ENCODE measurements at places on chromosomes 5 and 9. TPM values are rescaled to one million over a fixed set of nuclear protein-coding genes. Genes with fewer than 3 reads are reported as not detected.

Gene GMCL2
- not detected for total RNA-seq

DNA sequence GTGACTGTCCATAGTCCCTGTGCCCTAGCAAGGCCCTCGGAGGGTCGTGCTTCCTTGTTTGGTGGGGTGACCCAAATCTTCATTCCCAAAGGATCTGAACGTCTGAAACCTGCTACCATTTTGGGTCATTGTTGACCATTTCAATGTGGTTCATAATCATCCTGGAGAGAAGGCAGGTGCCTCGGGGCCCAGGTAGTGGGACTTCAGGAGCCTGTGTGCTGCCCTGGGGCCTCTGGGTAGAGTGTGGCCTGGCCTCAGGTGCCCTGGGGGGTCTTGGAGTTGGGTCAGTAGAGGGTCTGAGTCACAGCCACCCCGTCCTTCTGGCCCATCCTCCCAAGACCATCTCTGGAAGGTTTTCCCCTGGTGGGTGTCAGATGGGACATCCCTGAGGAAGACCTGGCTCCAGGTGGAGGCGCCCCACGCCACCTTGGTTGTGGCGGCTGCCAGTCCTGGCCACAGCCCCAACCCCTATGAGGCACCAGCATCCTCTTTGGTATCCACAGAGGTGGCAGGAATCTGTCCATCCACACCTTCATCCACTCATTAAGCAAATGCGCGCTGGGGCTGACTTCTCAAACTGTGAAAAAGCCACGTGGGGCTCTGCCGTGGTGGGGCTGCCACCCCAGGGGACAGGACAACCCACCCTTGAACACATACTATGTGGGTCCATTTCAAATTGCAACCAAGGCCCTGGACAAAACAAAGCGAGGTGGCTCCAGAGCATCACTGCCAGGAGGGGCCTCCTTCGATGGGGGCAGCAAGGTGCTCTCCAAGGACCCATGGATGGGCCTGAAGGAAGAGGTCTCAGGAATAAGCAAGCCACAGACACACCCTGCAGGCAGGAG, 41.6 kb upstream of the FCN1 start:
- H3K4me3 ChIP-seq, result no peak overlapping the region
- no peaks in the 10 kb centered on the region for H3K4me1 ChIP-seq
- no peaks in the 10 kb centered on the region for H3K27me3 ChIP-seq
- no peak overlapping the region for H3K27ac ChIP-seq
- DNase-seq, result no peak

GRCh38 chr9:69292078-69292477, 32.9 kb upstream of the ENTREP1 start:
- H3K27ac ChIP-seq, result no peak overlapping the region
- H3K4me3 ChIP-seq, result no peak overlapping the region
- no peaks in the 10 kb centered on the region for H3K27me3 ChIP-seq
- H3K36me3 ChIP-seq, result no peaks in the 10 kb centered on the region

DNA sequence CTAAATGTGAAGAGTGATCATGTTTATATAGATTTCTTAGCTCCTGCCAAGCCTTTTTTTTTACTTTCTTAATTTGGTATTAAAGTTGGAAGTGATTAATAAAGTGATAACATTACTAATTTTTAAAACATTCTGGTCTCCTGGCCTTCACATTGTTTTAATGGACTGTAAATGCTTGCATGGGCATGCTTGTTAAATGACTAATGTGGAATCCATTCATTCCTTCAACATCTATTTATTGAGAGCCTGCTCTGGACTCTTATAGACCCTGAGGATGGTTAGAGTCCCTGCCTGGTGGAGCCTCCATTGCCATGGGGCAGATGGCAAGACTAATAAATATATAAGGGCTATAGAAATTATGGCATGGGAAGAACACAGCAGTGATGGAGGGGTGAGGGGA, 103.5 kb downstream of the NTRK2 start:
- no peaks in the 10 kb centered on the region for H3K36me3 ChIP-seq
- H3K4me1 ChIP-seq, result no peaks in the 10 kb centered on the region
- no peak overlapping the region for H3K27ac ChIP-seq

Gene SHISAL2B
- not detected for total RNA-seq

- no peak overlapping the region for H3K27ac ChIP-seq
- H3K4me1 ChIP-seq, result peaks cover 6% of the 10 kb centered on the region
- no peak overlapping the region for H3K4me3 ChIP-seq
- no peaks in the 10 kb centered on the region for H3K27me3 ChIP-seq
Observed at GRCh38 chr9:127635201-127635735, 23.2 kb downstream of the STXBP1 start.

- DNase-seq, result no peak
- H3K27ac ChIP-seq, result no peak overlapping the region
- H3K4me1 ChIP-seq, result no peaks in the 10 kb centered on the region
Observed at GRCh38 chr5:107329850-107330249, 340.9 kb downstream of the EFNA5 start.

Gene ALAD
- 33.9 TPM for total RNA-seq

DNA sequence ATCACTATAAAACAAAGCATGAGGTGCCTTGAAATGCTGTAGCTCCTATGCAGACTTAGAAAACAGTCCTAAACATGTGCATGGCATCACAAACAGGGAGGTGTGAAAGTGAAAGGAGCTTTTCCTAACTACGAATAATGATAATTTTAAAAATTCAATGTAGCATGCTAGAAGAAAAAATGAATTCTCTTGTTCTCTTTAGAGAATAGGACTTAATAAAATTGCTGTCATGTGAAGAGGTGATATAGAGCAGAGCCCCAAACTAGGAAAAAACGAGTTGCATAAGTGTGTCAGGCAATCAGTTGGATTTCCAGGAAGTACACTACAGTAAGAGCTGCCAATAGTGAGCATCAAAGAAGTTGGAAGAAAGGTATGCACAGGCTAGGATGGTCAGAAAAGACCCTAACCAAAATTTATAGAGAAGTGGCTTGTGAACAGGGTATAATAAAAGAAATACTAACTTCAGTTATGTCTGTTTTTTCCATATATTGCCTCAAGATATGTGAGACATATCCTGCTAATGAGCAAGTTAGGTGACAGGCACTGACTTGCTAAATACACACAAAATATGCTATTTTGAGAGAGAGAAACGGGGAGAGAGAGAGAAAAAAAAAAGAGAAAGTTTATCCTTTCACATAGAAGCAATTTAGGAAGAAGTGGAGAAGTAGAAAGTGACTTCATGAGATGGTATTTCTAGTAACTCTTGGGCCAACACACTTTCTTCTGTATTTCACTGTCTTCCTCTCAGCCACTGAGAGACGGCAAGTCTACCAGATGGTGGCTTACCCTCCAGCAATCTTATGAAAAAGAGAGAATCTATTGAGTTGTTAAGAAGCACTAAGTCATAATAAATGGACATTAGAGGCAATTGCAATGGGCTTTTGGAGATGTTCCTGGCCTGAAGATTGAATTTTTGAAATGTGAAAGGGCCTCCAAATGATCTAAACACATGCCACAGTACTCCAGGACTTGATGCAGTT, 18.0 kb downstream of the ITGA2 start:
- no peaks in the 10 kb centered on the region for H3K27me3 ChIP-seq
- H3K4me3 ChIP-seq, result peak overlapping the region; percentile 28
- H3K27ac ChIP-seq, result no peak overlapping the region

DNA sequence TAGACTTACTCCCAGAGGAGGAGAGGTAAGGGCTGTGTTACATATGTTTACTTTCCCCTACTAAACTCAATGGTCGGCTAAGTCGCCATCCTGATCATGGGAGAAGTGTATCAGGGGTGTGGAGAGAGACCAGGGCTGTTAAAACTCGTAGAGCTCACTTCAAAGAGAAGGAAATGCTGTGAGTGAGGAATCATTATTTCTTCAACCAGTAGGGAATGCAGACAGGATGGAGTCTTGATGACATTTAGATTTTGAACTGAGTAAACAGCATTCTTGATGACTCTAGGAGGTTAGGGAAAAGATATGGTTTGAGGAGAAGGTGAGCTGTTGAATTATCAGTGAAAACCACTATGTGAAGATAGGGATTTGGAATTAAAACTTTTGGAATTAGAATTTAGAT, 17.3 kb downstream of the RECK start:
- DNase-seq, result no peak
- H3K4me3 ChIP-seq, result no peak overlapping the region
- H3K4me1 ChIP-seq, result no peaks in the 10 kb centered on the region

Gene ST8SIA4
- 37.0 TPM for total RNA-seq

DNA sequence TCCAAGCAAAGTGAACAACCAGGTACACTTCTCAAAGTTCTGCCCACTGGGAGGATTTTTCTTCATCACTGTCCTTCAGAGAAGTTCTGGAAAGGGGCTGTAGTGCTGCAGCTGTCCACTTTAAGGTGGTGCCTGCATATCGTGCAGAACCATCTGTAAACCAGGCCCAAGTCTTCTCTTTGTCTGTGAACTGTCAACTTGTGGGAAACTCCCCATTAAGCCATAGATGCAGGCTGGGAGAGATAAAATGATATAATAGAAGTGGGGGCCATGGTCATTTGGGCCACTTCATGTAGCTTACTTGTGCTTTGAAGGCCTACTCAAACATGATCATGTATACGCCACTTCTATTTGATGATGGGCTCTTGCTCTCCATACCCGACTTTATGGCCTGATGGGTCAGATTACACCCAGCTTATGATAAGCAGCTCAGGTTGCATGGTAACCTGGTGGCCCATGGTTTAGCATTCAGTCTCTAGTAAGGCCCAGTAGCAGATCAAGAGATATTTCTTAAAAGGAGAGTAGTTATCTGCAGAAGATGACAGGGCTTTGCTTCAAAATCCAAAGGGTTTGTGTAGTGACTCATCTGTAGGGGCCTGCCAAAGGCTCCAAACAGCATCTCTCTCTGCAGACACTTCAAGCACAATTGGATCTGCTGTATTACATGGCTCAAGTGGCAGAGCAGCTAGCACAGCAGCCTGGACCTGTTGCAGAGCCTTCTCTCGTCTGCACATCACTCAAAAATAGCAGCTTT, 15.7 kb upstream of the BTF3 start:
- peaks cover 29% of the 10 kb centered on the region for H3K27me3 ChIP-seq
- no peak overlapping the region for H3K27ac ChIP-seq
- no peaks in the 10 kb centered on the region for H3K36me3 ChIP-seq
- no peak overlapping the region for H3K4me3 ChIP-seq
- DNase-seq, result no peak

Gene DBH
- total RNA-seq, result not detected

Gene PKD2L2
- not detected for total RNA-seq

DNA sequence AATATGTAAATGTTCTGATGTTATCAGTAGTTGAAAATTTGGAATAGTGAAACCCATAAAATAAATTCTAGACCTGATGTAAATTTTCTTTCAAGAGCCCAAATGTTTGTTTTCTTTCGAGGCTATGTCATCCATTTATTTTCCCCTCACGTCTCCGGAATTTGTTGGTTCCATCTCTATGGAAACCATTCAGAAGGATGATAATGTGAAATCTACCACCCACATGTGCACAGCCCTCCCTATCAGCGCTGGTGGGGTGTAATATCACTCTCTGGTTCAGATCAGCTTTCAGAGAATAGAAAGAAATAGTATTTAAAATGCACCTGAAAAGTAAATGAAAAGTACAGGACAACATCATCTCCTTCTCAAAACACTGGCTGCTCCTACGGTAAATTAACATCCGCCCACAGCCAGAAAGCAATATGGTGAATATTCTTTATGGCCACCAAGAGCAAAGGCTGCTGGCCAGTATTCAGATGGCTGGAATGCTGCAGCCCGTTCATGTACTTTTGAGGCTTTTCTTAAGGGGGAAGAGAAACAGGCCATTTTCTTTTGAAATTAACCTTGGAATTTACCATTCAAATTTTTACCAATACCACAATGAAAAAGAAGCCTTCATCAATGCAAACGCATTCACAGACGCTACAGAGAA, 28.5 kb downstream of the GLDC start:
- no peak for DNase-seq
- H3K27ac ChIP-seq, result no peak overlapping the region
- peaks cover 3% of the 10 kb centered on the region for H3K27me3 ChIP-seq
- no peaks in the 10 kb centered on the region for H3K36me3 ChIP-seq
- no peak overlapping the region for H3K4me3 ChIP-seq

GRCh38 chr9:137673886-137674285, 55.1 kb downstream of the EHMT1 start:
- peaks cover 23% of the 10 kb centered on the region for H3K4me1 ChIP-seq

Gene JMY
- total RNA-seq, result 9.5 TPM

GRCh38 chr5:174327317-174327864, 281.9 kb downstream of the NSG2 start:
- H3K27me3 ChIP-seq, result no peaks in the 10 kb centered on the region
- H3K27ac ChIP-seq, result no peak overlapping the region
- DNase-seq, result peak; percentile 64
- no peaks in the 10 kb centered on the region for H3K36me3 ChIP-seq

Gene SLCO6A1
- total RNA-seq, result not detected

DNA sequence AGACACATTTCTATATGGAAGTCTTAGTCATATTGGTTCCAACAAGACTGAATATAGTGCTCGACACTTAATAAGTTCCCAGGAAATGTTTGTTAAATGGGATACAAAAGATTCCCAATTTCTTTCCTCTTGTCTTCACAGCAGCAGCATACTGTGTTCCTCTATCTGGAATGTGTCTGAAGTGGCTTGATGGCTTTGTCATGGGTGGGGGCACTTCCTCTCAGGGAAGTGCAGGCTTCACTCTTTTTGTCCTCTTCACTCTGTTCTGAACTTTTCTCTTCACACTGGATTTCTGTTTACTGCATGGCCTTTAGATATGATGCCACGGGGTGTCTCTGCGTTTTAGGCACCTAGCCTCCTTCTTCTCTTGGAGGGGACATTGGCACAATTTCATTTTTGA, 127.7 kb upstream of the C9orf72 start:
- no peak overlapping the region for H3K27ac ChIP-seq
- H3K4me3 ChIP-seq, result no peak overlapping the region
- no peaks in the 10 kb centered on the region for H3K36me3 ChIP-seq
- H3K27me3 ChIP-seq, result peaks cover 2% of the 10 kb centered on the region
- no peaks in the 10 kb centered on the region for H3K4me1 ChIP-seq
- no peak for DNase-seq

Gene GRAMD2B
- total RNA-seq, result 5.2 TPM

Gene STKLD1
- total RNA-seq, result 0.91 TPM

Gene MAP1B
- not detected for total RNA-seq

DNA sequence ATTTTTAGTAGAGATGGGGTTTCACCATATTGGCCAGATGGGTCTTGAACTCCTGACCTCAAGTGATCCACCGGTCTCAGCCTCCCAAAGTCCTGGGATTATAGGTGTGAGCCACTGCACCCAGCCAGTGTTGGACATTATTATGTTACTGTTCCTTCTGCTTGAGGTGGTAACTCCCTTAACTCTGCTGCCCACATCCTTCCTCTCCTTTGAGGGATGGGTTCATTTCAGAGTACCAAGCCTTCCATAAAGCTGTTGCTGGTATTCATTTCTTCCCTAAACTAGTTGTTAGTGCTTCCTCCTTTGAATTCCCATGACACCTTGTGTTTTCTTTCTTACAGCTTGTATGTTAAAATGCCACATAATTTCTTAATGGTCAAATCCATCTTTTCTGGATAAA, 54.0 kb downstream of the CTNNA1 start:
- no peaks in the 10 kb centered on the region for H3K36me3 ChIP-seq
- DNase-seq, result no peak
- no peak overlapping the region for H3K27ac ChIP-seq
- H3K4me3 ChIP-seq, result no peak overlapping the region
- peaks cover 16% of the 10 kb centered on the region for H3K27me3 ChIP-seq

GRCh38 chr5:179786861-179787260, 6.9 kb upstream of the LTC4S start:
- no peak for DNase-seq
- no peaks in the 10 kb centered on the region for H3K27me3 ChIP-seq
- H3K27ac ChIP-seq, result no peak overlapping the region
- no peaks in the 10 kb centered on the region for H3K36me3 ChIP-seq
